ENCODE measurements at places on chromosomes 6 and 20. TPM values are rescaled to one million over a fixed set of nuclear protein-coding genes. Genes with fewer than 3 reads are reported as not detected.

DNA sequence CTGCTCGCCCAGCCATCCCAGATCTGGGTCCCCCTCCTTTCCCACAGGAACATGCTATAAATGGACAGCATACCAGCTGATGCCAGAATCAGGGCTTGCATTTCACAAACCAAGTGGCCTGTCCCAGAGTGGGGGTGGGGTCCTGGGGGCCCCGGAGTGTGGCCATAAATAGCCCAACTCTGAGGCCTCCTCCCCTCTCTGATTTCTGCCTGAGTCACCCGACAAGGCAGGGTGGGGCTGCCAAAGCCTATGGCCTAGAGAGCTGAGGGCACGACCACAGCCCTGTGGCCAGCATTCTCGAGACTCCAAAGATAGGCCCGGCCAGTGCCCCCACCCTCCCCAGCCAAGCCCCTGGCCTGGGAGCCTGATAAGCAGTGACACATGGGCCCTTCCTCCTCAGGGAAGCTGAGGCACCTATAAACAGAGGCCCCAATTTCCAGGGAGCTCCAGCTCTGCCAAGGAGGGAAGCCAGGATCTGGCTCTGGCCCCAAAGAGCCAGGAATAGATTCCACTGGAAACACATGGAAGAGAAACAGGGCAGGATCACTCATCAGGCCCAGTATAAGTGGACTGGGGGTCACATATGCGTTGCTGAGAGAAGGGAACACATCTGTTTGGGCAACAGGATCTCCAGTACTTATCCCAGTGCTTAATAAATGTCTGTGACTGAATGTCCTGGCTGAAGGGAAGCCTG, 20.3 kb downstream of the SNTA1 start:
- no peak for DNase-seq

GRCh38 chr6:46010771-46011170, 4.9 kb downstream of the CLIC5 start:
- peak; percentile 47 for DNase-seq

DNA sequence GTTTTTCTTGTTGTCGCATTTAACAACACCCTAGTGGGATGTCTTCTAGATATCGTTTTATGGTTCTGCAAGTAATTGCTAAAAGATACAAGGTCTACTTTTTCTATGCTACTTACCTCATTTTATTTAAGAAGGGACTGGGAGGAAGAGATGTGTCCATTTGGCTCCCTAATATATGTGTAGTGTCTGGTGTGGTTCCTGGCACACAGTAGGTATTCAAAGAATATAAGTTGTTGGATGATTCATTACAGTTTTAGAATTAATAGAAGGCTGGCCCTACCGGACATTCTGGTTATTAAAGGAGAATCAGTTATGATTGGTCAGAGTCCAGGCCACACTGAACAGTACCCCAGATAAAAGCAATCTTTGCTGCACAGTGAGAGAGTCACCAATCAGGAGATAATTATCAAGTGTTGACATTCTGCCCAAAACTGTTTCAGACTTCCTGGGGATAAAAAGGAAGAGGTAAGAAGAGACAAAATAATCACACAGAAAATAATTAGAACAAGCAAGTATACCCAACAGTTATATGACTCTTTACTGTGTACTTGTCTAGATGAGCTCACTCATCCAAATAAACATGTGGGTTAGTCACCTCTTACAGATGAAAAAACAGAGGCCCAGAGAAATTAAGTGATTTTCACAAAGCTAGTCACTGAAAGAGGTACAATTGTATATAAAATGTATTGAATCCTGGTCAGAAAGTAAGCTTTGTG, 7.0 kb downstream of the TMEM244 start:
- DNase-seq: no peak

Gene ZDHHC14
- total RNA-seq: 2.4 TPM

DNA sequence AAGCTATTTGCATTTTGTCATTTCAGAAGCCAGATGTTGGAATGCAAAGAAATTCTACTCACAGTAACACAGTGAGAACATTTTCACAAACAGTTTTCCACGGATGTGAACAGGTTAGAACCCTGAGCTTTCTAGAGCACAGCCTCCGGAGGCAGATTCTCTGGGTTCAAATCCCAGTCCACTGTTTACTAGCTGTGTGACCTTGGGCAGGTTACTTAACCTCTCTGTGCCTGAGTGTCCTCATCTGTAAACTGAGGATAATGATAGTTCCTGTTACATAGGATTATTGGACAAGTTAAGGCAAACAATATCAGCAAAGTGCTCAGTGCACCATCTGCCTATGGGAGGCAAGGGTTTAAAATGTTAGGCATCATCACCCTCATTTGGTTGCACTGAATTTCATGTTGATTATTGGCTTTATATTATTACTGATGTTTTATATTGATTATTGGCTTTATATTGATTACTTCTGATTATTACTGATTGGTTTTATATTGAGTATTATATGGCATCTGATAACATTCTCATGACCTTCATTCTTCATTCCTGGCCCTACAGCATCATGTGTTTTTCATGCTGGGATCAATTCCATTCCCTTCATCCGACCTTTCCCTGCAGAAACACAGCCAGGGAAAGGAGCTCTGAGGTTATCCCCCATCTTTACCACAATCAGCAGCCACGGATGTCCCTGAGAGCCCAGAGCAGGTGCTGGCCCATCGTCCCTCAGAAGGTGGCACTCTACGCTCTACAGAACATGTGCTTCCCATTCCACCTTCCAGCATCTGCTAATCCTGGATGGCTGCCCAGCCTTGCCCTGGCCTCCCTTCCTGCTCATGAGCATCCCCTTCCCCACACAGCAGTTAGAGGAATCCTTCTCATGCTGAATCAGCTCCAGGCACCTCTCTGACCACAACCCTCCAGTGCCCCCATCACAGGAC, 283.1 kb downstream of the PREX1 start:
- DNase-seq: no peak

- no peak for DNase-seq
These were observed 77.5 kb downstream of the NCOA7 start for GRCh38 chr6:125868252-125868651.

Data from activated CD4-positive, alpha-beta T cell treated with anti-CD3 and anti-CD28 coated beads for 36 hours (primary cell).